ENCODE measurements at places on chromosomes 3 and 15.
A peak's percentile ranks its signal among the peaks of the same experiment; 100 is the strongest.

- DNase-seq, result no peak
These were observed 124.0 kb downstream of the KCNH8 start for GRCh38 chr3:19272296-19272695.

DNA sequence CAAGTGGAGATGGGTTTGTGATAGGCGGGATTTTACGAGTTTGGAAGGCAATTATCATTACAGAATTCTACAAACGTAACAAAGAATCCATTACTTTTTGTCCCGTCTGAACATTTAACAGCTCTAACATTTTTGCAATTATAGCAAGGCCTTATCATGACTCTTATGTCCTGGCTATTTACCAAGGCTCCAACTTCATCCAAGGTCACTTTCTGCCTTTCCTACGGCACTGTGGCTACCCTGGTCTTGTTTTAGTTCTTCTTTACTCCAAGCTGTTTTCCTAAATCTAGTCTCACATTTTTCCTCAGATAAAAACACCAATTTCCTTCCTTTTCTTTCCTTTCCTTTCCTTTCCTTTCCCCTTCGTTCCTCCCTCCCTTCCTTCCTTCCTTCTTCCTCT is 33.5 kb upstream of the GRM7 start:
- no peak for DNase-seq

DNA sequence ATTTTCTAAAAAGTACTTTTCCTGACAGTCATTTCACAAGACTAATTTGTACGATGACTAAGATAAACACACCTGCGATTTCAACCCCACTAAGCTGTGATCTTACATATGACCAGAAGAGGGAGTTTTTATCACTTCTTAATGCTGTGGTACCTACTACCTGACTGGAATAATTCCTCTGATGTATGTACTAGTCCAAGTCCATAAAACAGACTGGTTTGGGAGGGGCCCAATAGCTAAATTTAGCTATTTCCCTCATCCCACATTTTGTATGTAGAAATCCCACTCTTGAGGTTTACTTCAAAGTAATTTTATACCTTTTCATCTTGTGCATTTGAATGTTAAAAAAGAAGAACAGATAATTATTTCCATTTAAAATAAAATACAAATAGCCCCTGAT is 49.7 kb upstream of the SCAANT1 start:
- no peak for DNase-seq

DNA sequence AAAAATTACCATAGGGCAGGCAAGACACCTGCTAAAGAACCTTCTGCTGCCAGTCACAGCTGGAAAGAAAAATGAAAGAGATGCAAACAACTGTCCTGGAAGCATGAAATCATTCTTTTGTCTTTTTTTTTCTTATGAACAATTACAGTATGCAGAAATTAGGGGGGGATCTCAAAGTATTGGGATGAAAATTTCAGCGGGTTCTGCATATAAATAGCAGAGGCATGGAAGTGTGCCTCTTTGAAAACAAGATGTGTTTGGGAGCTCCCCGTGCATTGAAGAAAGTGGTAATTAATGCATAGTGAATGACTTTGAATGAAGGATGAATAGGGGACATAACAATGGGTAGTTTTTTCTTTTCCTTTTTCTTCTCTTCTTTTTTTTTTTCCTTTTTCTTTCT is 431.2 kb downstream of the SOX2 start:
- DNase-seq, result peak; percentile 56

GRCh38 chr3:7367968-7368367 is 507.1 kb downstream of the GRM7 start:
- DNase-seq, result no peak

DNA sequence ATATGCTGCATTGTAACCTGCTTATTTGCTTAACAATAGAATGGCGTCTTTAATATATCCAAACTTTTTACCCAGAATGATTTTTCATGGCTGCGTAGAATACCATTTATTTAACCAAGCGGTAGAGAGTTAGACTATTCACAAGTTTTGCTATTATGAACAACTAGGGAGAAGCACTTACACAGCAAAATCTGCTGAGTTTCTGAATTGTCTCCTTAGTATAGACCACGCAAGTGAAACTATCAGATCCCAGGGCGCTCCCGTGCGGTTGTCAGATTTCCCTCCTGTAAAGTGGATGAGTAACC is 12.6 kb upstream of the ADPGK start:
- DNase-seq, result no peak

- DNase-seq, result no peak
These were observed 1264.6 kb downstream of the NSUN3 start for GRCh38 chr3:95327478-95327877.

DNA sequence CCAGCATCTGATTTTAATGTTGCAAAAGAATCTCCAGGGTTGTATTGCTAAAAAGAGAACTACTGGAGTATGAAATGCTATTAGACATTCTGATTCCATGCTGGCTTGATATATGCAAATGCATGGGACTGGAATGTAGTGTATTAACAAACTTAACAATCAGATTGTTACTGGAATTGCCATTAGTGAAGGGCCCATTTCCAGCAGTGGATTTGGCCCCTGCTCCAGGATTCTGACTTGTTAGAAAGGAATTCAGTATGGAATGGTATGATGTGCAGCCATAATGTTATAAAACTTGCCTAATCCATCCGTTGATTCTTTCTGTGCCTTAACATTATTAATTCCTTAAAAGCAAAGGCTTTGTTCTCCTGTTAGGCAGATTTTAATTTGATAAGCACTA is 7.9 kb downstream of the ARRDC4 start:
- no peak for DNase-seq

DNA sequence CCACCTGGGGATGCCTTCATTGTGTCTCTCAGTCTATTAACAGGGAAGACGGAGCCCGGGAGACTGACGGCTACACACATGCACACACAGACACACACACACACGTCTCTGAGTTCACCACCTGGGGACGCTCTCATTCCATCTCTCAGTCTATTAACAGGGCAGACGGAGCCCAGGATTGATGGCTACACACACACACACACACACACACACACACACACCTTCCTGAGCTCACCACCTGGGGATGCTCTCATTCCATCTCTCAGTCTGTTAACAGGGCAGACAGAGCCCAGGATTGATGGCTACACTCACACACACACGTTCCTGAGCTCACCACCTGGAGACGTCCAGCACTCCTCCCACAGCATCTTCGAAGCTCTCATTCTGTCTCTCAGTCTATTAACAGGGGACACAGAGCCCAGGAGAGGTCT is 143.9 kb downstream of the OR4M2 start:
- DNase-seq, result no peak

DNA sequence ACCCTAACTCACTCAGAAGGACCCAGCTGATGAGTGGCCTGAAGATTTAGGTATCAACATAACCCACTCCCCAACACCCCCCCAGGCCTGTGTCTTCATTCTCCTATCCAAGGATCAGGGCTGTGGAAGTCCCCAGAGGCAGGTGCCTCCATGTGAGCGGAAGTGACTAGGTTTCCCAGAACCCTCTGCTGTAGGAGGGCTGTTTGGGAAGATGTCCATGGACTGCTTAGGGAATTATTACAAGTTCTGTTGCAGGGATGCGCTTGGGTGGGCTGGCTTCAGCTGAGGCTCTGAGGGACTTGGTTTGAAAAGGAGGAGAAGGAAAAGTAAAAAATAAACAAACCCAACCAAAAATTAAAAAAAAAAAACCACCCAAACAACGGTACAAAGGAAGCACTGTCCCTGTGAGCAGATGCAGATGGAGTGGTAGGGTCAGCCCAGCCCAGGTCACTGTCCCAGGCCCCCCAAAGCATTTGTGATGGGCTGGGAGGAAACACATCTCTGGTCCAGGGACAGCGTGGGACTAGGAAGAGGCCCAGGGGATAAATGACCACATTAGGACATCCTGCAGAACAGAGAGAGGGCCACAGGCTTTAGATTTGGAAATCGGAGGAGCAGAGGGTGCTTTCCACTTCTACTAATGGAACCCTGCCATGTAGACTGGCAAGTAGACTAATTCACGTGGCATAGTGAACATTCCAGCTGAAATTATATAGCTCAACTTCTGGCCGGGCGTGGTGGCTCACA is 12.2 kb upstream of the APOD start:
- no peak for DNase-seq

DNA sequence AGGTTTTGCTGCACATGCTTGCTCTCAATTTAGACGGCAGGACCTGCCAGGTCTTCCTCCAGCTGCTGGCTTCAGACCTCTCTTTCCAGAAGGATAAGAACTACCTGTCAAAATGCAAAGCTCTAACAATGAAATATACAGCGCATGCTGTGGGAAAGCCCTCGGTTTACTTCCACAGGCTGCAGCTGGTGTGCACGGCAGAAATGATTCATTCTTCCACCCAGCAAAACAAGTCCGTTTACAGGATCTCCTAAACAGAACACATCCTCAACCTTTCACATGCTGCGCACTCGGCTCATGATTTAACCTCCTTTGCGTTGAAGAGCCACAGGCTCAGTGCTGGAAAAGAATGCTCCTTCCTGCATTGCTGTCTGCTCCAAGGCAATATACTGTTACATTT is 92.4 kb upstream of the WNT5A start:
- DNase-seq, result no peak

GRCh38 chr3:197041875-197042488 is 12.4 kb upstream of the MELTF start:
- no peak for DNase-seq

DNA sequence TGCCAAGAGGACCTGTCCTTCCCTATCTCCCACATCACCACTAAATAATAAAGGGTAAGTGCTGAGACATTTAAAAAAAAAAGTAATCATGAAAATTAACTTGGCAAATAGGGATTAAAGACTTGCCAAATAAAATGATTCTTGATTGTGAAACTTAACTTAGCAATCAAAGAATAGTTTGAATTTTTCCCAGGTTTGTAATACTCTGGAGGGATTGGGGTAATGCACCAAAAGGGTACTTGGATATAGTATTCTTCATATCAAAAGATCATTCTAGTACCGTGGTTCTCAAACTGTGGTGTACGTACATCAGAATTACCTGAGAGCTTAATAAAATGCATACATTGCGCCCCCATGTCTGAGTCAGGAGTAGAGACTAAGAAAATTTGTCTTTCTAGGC is 28.5 kb downstream of the CALML4 start:
- no peak for DNase-seq

GRCh38 chr15:67781907-67782690 is 43.2 kb upstream of the SKOR1 start:
- DNase-seq, result no peak

- no peak for DNase-seq
These were observed 97.3 kb downstream of the ISL2 start for GRCh38 chr15:76433798-76434400.

DNA sequence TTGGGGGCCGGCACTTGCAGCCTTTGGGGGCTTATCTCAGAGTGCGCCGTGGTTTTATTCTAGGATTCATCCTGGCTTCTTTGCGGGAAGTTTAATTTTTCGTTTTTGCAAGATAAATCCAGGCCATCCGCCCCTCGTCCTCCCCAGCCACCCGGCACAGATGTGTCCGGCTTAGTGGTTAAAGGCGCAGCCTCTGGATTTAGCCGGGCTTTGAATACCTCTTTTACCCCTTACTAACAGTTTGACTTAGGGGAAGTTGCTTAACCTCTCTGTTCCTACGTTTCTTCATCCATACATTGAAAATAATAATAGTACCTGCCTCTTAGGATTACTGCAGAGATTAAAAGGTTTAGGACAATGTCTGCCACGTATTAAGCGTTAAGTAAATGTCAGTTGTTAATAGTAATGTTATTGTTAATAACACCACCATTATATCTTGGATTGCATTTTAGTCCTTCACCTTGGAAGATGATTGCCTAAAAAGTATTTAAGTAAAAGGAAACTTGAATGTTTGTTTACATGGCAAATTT is 714 bp downstream of the ECT2 start:
- no peak for DNase-seq

DNA sequence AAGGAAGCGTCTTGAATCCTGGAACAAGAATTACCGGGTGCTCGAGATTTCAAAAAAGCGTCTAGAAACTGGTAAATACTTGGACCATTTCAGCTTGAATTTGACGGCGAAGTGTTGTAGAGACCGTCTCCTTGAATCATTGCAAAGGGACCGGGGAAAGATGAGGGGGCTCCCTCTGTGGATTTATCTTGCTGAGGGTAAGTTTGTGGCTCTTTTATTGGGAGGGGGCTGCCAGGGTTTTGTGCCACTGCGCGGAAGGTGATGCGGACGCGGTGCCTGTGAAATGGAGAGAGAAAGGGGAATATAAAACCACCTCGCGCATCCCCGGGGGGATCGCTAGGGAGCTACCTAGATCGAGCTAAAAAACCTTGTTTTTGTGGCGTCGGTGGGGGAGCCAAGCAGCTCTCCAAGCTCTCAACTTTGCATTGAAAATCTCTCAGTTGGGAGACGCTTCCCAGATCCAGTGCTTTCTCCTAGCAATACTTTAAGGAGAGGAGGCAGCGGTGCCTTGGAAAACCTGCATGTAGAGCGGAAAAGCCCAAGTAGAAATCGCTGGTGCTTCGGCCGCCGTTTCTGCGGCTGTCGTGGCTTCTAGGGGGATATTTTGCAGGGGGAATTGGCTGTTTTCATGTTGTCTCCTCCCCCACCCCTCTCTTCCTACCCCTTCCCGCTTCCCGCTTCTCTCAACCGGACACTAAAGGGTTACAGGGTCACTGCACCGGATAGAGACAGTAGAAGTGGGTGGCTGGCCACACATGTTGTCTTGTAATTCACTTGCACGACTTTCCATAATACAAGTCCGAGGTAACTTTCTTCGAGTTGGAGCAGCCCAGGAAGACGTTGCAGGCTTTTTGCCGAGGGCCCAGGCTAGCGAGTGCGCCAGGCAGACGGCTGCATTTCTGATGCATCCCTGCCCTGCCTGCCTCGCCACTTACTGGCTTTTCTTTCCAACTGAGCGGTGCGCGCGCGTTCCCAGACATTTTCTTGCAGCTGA is 187.6 kb downstream of the NLGN1 start:
- peak; percentile 57 for DNase-seq

DNA sequence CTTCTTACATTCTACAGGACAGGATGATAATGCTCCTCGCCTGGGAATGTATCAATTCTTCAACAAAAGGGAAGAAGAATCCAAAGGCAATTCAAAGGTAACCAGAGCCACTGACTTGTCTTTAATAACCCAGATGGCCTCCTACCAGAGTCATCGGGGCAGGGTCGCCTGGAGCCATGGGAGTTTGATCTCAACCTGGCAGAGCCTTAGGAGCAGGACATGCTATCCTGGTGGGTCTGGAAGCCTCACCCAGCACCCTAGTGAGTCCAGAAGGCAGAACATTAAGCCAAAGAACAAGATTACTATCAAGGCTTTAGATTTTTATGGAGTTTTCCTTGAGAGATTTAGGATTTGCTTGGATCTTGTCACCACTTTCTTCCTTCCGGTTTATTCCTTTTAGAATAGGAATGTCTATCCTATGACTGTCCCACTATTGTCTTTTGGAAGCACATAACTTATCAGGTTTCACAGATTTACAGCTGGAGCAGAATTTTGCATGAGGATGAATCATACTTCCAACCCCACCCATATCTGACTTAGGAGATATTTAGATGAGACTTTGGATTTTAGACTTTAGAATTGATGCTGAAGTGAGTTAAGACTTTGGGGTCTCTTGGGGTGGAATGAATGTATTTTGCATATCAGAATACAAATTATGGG is 330.3 kb upstream of the GOLIM4 start:
- DNase-seq, result no peak

- no peak for DNase-seq
These were observed 87.0 kb upstream of the ZNF280D start for GRCh38 chr15:56820333-56820732.
